Stimulated activated CD8-positive, alpha-beta memory T cell treated with anti-CD3 and anti-CD28 coated beads, Interleukin-4, amount 100 ng/mL, for 1 hour (primary cell): ENCODE measurements at places on chromosomes 16 and 17.

- no peak for DNase-seq
These were observed 97.1 kb upstream of the NOL11 start for GRCh38 chr17:67620636-67621035.

- DNase-seq: no peak
These were observed 40.1 kb downstream of the OMG start for GRCh38 chr17:31256936-31257335.

DNA sequence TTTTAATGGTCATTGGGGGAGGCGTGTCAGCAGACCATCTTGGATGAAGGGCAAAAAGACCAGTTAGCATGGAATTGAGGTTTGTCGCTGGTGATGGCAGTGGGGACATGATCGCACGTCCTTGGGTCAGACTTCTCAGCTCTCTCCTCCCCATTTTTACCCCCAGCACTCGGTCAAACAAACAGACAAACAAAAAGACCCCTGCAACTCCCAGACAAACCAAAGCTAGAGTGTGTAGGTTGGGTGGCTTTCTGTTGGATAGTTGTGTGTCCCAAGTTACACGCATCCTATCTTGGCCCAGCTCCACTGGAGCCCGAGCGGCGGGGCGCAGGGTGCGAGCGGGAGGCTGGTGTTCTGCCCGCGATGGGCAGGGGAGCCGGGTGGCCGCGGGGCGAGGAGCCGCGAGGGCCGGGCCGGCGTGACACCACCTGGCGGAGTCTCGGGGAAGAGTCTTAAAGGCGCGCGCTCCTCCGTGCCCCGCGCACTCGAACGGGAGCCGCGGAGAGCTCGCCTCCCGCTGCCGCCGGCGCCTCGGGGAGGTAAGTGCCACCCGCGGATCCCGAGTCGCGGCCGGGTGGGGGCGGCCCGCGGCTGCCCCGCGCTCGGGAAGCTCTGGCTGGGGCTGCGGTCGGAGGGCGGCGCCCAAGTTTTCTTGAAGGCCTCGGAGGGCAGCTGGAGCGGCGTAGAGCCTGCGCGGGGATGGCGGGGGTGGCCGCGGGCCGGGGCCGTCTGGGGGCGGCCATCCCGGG lies 18.5 kb upstream of the NTN1 start:
- DNase-seq: no peak

- DNase-seq: no peak
These were observed 8.7 kb upstream of the EMP2 start for GRCh38 chr16:10589109-10589508.

DNA sequence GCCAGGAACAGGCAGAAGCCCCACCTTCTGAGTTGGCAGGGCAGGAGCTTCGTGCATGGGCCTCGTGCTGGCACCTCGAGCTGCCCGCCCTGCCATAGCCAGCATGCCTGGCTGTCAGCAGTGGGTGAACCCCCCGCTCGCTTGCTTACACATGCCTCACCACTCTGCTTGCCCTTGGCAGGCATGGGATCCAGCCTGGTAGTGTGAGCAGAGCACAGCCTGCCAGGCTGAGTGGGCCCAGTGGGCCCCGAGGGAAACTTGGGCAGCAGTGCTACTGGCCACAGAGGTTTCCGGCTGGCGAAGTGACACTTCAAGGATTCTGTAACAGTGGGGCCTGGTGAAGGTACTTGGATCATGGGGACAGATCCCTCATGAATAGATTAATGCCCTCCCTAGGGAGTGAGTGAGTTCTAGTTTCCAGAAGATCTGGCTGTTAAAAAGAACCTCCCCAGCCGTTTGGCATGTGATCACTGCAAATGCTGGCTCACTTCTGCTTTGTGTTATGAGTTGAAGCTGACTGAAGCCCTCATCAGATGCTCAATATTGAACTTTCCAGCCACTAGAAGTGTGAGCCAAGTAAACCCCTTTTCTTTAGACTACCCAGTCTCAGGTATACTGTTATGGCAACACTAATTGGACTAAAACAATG lies 114.7 kb downstream of the BCAS3 start:
- DNase-seq: no peak

DNA sequence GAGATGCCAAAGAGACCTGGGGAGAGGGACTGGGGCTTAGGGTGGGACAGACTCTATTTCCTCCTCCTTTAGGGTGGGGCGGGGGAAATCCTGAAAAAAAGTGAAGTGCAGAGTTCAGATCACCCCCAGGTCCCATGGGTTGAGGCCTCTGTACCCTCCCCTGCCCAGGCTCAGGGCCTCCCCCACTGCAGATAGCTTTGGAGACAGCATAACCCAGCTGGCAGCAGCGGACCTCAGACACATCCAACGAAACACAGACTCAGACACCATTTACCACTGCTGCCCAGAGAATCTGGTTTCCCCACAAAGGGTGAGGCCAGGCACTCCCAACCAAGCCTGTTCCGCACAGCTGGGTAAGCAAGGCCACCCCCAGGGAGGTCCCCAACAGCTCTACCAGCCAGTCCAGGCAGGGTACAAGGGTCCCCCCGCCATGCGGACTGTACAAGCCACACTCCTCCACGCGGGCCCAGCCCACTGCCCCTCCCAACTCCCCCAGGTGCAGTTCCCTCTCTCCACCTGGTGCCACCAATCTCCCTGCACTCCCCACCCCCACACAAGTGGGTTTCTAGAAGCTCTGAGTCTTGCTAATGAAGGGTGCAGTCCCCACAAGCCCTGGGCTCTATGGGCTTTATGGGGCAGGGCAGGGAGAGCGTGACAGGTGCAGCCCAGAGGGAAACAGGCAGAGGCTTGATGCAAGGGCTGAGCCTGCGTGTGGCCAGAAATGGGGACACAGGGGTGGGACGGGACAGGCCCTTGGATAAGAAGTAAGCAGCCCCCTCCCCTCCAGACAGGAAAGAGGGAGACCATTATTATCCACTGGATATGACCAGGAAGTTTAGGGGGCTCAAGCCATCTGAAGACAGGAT lies 8.9 kb downstream of the RHBDF2 start:
- DNase-seq: no peak

DNA sequence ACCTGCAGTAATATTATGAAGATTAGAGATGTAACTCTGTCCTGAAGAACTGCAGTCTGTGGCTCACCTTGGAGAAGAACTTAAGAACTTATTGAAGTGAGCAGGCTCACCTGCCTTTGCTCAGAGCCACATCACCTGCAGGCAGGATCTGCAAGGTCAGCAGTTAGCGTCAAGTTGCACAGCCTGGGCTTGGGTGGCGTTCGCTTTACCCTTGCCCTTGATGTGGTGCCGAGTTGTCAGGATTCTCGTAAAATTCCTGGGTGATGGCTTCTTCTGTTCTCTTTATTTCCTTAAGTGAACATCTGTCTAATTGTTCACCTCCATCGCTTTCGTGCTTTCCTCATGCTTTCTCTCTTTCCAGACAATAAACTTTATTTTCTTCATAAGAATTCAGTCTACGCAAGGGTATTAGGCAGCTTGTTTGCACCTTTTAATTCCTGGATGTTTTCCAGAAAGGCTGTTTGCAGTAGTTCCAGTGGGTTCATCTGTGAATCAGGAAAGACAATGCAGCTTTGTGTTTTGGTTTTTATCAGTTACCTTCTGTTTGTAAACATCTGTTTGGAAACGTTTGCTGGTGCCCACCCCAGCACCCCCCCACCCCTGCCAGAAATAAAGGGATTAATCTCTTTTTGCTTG lies 254.3 kb downstream of the WWOX start:
- no peak for DNase-seq

DNA sequence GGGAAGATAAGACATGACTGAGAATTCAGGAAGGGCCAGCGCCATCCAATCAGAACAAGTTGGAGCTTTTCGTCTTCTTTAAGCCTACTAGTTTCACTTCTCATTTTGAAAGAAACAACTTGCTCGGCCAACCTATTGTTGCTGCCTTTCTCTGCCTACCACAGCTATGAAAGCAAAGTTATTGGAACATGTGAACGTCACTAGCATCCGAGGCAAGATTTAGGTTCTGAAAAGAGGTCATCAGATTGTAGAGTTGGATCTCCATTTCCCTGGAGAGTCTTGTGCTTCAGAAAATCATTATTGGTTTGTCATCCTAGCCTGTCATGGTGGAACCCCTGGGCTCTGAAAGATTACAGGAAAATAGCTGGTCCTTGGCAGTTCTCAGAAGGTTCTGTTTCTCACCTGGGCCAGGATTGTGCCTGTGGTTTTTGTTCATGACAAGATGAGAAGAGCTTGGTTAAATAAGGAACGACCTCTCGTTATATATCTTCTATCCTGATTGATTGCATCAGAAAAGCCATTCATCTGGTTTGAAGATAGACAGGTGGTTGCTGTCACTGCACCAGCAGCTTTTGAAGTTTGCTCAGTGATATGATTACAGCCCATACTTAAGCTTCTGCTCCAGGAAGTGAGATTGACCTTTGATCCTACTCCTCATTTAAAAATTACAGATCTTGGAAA lies 25.3 kb downstream of the CDH13 start:
- no peak for DNase-seq

- DNase-seq: no peak
These were observed 19.6 kb downstream of the CPPED1 start for GRCh38 chr16:12784076-12784475.

DNA sequence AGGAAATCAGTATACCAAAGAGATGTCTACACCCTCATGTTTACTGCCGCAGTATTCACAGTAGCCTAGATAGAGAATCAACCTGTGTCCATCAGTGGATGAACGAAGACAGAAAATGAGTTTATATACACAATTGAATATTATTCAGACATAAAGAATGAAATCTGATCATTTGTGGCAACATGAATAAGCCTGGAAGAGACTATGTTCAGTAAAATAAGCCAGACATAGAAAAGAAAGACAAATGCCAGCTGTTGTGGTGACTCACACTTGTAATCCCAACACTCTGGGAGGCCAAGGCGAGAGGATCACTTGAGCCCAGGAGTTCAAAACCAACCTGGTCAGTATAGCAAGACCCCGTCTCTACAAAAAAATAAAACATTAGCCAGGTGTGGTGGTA lies 16.1 kb downstream of the NUDT16L1 start:
- DNase-seq: no peak

DNA sequence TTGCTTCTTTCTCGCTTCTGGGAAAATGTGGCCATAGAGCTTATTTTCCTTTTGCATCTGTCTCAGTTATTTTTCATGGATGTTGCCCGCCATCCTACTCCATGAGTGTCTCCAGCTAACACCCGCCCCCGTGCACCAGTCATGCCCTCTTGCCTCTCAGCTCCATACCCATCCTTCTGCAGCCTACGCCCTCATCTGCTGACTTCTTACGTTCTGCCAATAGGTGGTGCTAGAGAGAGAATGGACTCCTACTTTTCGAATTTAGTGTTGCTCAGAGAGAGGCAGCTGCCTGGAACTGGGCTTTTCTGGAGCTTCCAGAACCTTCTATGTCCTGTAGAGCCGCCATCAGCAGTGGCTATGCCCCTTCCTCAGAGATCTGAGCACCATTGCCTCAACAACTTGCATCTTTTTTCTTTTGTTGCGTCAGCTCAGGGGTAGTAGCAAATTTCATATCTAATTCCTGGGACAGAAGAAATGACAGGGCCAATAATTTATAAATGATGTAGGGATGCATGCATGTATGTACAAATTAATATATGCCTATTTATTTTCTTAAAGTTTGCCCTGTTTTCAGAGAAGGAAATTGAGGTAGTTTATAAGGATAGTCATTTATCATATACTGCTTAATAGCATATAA lies 119.7 kb upstream of the MYOCD start:
- DNase-seq: no peak

DNA sequence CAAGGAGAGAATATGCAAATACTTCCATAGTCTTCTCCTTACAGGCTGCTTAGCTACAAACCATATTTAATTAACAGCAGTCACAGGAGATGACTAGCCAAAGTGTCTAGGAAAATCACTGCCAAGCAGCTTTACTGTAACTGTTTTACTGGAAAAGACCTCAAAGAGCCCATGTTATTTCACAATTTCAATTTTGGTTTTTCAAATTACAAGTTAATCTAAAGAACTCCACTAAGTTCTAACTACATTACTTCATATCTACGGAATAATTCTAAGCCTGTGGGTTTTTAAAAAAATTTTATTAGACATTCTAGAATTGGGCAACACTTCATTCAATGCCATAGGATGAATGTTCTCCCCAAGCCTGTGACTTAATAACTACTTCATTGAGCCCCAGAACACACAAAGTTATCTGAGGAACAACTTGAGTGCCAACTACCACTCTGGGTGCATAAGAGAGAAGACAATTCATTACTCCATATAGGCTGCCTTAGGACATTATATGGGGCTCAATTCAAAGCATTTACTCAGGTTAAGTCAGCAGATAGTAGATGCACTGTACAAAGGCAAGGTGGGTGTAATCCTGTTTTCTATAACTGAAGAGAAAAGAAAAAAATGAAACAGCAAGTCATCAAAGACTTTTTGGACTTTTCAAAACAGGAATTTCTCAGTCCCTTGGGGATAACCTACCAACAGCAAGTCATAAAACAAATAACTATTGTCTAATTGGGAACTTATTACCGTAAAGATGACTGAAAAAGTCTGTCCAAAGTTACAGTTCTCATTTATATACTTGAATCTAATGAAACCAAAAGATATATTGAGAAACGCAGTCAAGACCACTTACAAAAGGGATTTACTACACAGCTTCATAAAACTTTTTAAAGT lies 33.0 kb downstream of the STAT3 start:
- DNase-seq: no peak

- no peak for DNase-seq
These were observed 5.0 kb downstream of the YBX2 start for GRCh38 chr17:7289256-7290032.

GRCh38 chr17:55668312-55668920 lies 54.2 kb downstream of the TMEM100 start:
- no peak for DNase-seq

DNA sequence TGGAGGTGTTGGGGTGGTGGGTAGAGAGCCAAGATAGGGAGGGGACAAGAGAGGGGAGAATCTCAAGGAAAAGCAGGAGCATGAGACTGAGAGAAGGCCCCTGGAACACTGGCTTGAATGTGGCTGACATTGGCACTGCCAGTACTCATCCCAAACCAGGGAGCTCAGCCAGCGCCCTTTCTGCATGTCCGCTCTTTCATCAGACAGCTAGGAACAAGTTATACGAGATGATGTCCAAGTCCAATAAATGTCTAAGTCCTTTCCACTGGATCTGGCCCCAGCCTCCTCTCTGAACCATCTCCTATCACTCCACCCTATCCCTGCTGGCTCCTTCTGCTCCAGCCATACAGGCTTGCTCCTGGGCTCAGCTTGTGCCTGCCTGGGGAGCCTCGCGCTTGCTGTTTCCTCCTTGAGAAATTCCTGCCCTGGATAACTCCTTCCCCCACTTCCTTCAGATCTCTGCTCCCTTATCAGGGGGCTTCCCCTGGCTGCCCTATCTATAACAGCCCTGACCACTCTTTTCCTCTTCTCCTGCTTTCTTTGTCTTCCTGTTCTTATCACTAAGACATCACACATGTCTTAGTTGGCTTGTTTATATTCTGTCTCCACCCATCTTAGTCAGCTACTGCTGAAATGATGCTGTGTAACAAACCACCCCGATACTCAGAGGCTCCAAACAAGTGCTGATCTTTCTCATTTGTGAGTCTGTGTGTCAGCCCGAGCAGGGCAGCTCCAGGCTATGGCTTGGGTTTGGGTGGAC lies 37.1 kb upstream of the MEOX1 start:
- no peak for DNase-seq

GRCh38 chr16:63581570-63581969 lies 1540.3 kb downstream of the CDH11 start:
- DNase-seq: no peak

- no peak for DNase-seq
These were observed 837 bp upstream of the PRDM7 start for GRCh38 chr16:90077757-90078578.

- DNase-seq: no peak
These were observed 17.9 kb upstream of the NSMCE1 start for GRCh38 chr16:27286451-27286850.

- DNase-seq: no peak
These were observed 16.8 kb downstream of the SDR42E1 start for GRCh38 chr16:81994485-81994884.
